Activated gamma-delta T cell treated with Interleukin-2 at 50 U/mL for 16 hours (primary cell): ENCODE measurements at places on chromosomes 3 and 15.

DNA sequence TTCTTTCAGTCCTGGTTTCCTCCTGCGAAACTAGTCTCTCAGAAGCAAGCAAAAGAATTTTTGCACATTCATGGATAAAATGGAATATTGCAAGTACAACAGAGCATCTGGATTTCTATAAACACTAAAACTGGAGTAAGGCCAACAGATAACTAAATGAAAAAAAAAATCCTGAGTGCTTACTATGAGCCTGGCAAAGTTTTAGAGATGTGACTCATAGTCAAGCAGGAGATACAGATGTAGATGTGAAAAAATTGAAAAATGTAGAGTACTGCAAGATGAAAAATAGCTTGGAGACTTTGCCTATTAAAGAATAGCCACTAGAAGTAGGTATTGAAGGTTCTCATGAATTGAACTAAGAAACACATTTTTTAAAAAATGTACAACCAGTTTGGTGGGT lies 397.4 kb downstream of the OTOL1 start:
- no peak for DNase-seq

DNA sequence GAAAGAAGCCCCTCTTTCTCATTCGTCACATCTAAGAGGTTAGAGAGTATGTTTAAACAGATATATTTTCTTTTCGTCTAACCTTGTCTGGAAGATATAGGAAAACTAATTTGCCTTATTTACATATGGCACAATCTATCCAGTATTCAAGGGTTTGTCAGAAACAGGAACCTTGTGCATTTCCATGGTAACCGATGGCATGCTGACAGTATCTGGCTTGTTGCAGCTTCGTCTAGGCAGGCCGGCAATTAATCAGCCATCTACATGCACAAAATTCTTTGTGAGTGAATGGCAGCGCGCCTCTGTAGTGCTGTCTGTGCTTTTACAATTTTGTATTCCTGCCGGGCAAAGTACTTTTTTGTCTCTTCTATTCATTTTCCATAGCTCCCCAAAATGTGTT lies 294.0 kb upstream of the SOX2 start:
- DNase-seq, result no peak

DNA sequence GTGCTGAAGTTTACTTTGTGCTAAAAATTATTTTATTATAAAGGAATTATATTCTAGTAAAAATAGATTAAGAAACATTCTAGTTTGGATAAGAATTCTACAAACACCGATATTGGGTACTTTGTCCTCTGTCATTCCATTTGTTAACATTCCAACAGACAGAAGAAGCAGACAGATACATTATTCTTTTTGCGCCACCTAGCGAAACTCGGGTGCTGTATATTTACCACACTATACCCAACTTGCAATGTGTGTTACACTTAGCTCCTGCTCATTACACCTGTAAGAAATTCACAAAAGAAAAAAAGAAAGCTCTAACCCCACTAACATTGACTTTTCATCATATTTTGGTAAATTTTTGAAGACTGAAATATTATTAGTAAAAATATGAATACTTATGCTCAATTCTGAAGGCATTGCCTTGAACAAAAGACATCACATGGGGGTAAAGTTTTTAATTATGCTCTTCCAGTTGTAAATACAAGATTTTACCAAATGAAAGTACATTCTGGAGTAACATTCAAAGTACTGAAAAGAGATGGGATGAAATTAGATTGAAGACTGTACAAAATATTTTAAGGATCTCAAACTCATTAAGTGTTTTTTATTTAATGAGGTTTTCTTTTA lies 136.5 kb upstream of the MLF1 start:
- no peak for DNase-seq

GRCh38 chr3:180646187-180646790 lies 33.0 kb downstream of the CCDC39 start:
- DNase-seq, result no peak

DNA sequence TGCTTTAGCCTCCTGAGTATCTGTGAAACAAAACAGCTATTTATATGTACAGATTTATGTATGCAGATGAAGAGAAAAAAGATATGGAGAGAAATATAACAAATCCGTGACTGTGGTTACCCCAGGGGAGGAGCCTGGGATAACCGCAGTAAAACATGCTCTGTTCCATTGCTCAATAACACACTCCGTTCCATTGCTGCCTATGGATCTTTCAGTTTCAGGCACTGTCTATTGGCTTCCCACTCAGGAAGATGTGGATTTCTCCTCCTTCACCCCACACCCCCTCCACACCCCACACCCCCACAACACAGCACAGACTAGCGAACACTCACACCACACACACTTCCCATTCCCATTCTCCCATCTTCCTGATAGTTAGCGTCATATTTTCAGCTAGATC lies 47.9 kb downstream of the CDCP1 start:
- no peak for DNase-seq

DNA sequence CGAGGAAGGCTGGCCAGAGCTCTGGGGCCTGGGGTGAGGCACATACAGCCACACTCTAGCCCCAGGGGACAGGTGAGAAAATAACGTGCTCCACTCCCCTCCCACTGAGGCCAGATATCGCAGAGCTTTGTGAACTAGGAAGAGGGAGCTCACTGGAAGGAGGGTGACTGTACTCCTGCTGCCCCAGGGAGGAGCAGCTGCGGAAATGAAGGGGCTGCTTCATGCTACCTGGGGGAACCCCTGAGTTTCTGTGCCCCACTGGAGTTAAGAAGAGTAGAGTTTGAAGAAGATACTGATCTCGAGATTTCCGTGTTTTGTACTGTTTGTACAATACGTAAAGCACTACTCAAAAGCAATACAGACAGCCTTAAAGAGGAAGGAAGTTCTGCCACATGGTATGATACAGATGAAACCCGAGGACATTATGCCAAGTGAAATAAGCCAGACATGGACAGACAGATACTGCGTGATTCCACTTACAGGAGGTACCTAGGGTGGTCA lies 44.6 kb downstream of the CMTM6 start:
- DNase-seq, result peak; percentile 50

- DNase-seq, result no peak
These were observed 111.1 kb downstream of the TPRA1 start for GRCh38 chr3:127479449-127479848.

DNA sequence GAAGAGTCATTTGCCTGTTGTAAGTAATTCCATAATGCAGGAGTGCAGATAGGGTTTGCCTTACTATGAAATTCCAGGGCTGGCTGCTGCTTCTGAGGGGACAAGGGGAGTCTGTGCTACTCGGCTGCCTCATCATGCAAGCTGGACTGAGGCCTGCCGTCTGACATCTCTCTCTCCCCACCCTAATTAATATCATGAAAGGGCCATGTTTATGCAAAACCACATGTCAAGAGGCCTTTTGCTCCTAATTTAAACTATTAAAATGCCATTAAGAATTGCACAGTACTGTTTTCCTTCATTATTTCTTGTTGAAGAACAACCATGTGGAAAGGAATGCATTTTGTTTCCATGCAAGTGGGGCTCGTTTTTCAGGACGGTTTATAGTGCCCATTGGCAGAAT lies 26.3 kb downstream of the CHST2 start:
- DNase-seq, result no peak

- no peak for DNase-seq
These were observed 127.7 kb downstream of the SAMMSON start for GRCh38 chr3:70127192-70127591.

DNA sequence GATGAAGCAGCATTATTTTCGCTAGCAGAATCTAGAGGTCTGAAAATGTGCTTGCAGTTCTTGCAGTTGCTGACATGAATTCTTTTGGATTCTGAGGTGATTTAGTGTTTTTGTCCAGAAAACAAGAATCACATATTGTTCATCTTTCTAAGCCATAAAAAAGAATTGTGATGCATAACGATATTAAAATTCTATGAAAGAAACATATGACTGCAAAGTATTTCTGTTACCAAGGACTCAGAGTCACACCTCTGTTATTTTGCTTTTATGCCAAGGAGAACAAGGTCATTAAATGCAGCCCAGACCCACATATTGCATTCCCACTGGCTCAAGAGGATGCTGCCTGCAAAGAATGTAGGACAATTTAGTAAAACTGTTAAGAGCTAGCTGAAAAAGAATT lies 299.8 kb upstream of the GPR149 start:
- DNase-seq, result no peak

- DNase-seq, result no peak
These were observed at the start of gene NLGN1 for GRCh38 chr3:173397161-173398110. Gene NLGN1 (plus strand): TSS chr3:173397744.

- no peak for DNase-seq
These were observed 148.5 kb upstream of the HACD2 start for GRCh38 chr3:123733341-123733740.

GRCh38 chr15:42491539-42492225 lies 741 bp upstream of the ZNF106 start:
- DNase-seq, result no peak

- DNase-seq, result no peak
These were observed 236.1 kb downstream of the RORA start for GRCh38 chr15:60993008-60993407.

DNA sequence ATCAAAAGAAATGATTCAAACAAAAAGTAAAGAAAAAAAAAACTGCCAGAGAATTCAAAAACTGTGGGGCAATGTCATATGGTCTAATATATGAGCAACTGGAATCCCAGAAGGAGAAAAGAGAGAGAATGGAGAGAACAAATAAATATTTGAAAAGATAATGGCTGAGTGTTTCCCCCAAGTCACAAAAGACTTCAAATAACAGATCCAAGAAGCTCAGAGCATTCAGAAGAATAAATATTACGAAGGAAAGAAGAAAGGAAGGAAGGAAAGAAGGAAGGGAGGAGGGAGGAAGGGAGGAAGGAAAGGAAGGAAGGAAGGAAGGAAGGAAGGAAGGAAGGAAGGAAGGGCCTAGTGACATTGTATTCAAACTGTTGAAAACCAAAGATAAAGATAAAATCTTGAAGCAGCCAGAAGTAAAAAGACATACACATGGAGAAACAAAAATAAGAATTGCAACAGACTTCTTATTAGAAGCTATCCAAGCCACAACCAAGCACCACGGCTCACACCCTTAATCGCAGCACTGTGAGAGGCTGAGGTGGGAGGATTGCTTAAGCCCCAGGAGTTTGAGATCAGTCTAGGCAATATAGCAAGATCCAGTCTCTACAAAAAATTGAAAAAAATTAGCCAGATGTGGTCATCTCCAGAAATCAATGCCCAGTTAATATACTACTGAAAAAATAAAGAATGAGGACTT lies 118.9 kb upstream of the IGSF10 start:
- no peak for DNase-seq

GRCh38 chr3:106275592-106275991 lies 406.8 kb upstream of the CBLB start:
- DNase-seq, result no peak

DNA sequence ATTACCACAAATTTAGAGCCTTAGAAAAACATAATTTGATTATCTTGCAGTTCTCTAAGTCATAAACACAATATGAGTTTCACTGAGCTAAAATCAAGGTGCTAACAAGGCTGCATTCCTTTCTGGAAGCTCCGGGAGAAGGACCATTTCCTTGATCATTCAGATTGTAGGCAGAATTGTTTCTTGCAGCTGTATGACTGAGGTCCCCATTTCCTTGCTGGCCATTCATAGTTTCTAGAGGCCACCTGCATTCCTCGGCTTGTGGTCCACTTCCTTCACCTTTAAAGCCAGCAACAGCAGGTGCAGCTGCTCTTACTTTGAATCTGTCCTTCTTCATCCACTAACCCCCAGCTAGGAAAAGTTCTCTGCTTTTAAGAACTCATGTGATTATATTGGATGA lies 58.7 kb downstream of the IFT80 start:
- no peak for DNase-seq

DNA sequence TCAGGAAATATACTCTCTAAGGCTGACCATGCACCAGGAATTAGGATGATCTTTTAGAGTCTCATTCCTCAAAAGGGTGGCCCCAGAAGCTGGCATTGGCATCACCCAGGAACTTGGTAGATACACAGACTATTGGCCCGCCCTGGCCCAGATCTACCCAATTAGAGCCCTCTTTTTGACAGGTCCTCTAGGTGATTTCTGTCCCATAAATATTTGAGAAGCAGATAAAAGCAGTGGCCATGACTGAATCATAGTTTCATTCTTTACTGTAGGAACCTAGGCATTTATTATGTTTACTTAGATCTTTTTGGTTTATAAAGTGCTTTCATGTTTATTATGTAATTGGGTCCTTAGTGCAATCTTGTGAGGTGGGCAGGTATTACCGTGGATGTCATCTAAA lies 7.6 kb downstream of the TLNRD1 start:
- DNase-seq, result no peak

GRCh38 chr3:38640661-38641452 lies 8.6 kb downstream of the SCN5A start:
- no peak for DNase-seq

- DNase-seq, result no peak
These were observed 591 bp downstream of the PROK2 start for GRCh38 chr3:71784201-71784913.

DNA sequence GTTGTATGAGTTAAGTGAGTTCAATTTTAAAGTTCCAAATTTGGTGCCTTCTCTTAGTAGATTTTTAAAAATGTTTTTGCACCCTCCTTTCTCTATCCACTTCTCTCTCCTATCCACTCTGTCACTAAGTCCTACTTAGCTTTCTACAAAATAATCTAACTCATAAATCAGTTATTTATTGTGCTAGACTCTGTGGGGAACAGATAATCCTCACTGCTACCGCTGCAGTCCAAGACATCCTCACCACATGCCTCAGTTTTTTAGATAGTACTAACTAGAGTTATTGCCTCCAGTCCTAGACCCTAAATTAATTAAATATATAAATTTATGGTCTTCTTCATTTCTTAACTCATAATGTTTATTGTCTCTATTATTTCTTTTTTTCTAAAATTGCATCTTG lies 576.3 kb downstream of the GRM7 start:
- DNase-seq, result no peak

DNA sequence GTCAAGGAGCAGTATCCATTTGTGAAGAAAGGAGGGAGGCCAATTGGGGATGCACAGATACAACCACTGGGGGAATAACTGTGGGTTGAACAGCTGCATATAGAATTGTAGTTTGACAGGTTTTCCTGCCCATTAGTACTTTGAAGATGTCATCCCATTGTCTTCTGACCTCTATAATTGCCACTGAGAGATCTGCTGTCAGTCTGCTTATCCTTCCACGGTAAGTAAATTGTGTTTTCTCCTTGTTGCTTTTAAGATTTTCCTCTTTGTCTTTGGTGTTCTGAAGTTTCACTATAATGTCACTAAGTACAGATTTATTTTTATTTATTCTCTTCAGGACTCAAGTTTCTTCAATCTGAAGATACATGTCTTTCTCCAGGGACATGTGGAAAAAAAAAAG lies 56.6 kb downstream of the MOBP start:
- no peak for DNase-seq

- no peak for DNase-seq
These were observed 41.9 kb upstream of the GRIP2 start for GRCh38 chr3:14582045-14582410.

DNA sequence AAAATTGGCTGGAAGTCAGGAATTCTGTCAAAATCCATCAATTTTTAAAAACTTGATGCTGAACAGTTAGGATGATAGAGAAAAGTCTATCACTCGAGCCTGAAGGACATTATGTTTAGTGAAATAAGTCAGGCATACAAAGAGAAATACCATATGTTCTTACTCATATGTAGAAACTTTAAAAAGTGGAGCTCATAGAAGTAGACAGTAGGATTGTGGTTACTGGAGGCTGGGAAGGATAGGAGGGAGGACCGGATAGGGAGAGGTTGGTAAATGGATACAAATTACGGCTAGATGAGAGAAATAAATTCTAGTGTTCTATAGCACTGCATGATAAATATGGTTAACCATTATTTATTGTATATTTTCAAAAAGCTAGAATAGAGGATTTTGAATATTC lies 389.5 kb upstream of the RASGRP1 start:
- no peak for DNase-seq

- no peak for DNase-seq
These were observed 19.4 kb downstream of the TGFBR2 start for GRCh38 chr3:30625541-30626438.
